ENCODE measurements at places on chromosomes 6 and 20. TPM values are rescaled to one million over a fixed set of nuclear protein-coding genes. Genes with fewer than 3 reads are reported as not detected.

The HEY2 gene
- polyA plus RNA-seq: 1.3 TPM

GRCh38 chr20:51400051-51400926 lies 142.2 kb downstream of the NFATC2 start:
- DNase-seq: no peak

The SLC17A3 gene
- polyA plus RNA-seq: not detected

DNA sequence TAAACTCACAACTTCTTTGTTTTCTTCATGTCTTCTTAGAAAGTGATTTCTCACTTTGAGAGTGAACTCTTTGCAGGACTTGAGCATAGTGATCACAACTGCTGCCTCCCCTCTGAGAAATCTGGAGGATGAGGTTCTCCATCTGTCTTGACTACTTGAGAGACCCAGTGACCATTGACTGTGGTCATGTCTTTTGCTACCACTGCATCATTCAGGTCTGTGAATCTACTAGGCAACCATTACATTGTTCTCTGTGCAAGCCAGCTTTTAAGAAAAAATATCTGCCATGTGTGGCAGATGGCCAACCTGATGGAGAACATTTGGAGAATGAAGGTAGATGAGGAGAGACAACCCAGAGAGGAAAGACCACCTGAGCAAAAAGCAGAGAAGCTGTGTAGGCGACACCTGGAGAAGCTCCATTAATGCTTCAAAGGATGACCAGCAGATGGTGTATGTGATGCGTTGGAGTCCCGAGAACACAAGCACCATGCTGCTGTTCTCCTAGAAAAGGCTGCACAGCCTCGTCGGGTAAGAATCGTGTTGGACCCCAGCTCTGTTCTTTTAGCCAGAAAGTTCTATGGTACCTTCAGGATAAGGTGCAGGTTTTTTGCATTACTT lies 25.1 kb upstream of the TRIM26 start:
- no peak for DNase-seq

- DNase-seq: no peak
These were observed 50.1 kb upstream of the ASF1A start for GRCh38 chr6:118843685-118844390.

- DNase-seq: no peak
These were observed 23.2 kb upstream of the SERINC1 start for GRCh38 chr6:122494665-122495272.

The DACT2 gene
- polyA plus RNA-seq: 32.2 TPM

- DNase-seq: no peak
These were observed 20.8 kb downstream of the MYLK4 start for GRCh38 chr6:2729921-2730320.

- peak; percentile 81 for DNase-seq
These were observed 92.9 kb upstream of the SHLD1 start for GRCh38 chr20:5657190-5657875.

- no peak for DNase-seq
These were observed 2.8 kb downstream of the EBF4 start for GRCh38 chr20:2695206-2695983.

- DNase-seq: no peak
These were observed 161.2 kb downstream of the HS3ST5 start for GRCh38 chr6:114181664-114182063.

The TMEM217 gene
- 2.8 TPM for polyA plus RNA-seq

DNA sequence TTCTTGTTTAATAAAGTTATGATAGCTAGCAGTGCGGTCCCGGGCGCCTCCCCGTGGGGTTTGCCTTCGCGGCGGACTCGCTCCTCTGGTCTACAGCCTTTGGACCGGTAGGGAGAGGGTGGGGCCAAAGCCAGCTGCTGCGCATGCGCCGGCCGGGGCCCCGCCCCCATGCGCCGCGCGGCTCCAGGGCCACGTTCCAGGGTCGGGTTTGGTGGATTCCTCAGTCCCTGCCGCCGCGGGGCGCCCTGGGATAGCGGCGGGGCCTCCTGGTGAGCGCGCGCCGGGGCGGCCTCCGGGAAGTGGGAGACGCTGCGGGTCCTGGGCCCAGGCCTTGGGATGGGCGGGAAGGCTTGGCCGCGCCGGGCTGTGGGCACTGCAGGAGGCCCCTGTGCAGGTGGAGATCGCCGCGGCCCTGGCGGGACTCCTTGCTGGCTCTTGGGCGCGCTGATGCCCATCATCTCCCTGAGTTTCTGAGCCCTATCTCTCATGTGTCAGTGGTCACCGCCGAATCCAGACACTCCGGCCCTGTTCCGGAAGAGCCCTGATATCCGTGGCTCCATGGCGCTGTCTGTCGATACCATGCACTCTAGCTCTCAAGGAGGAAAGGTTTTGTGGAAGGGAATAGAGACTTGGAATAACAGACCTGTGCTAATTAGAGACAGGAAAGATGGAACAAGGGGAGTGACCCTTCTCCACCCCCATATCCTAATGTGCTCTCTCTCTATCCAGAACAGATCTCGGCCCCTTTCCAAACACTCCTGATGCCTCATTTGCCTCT lies at the start of gene VARS2:
VARS2 (plus strand) TSS at position 163 of the 778 bp plus-strand sequence; CDS start at position 762, 599 bp downstream.
- peak; percentile 95 for DNase-seq

GRCh38 chr20:34798871-34799270 lies 26.6 kb downstream of the NCOA6 start:
- no peak for DNase-seq

DNA sequence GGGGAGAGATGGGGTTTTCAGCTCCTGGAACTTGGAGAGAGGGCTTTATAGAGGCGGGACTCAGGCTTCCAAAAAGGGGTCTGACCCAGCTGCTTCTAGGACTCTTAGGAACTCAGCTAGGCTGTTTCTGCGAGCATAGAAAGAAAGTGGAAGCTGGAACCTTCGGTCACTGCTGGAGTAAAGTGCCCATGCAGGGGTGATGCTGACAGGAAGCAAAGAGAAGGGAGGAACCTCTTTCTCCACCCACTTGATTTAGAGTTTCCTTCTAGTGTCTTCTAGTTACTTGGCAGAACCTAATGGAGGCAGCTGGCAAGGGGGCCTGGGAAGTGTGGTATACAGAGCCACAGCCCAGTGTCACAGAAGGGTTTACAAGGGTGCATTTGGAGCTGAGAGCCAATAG lies 283.6 kb downstream of the QKI start:
- no peak for DNase-seq

GRCh38 chr6:151096255-151096612 lies 143.5 kb upstream of the AKAP12 start:
- DNase-seq: no peak

- DNase-seq: no peak
These were observed at the start of gene TMEM74B for GRCh38 chr20:1184638-1185315. Gene TMEM74B, minus strand, starts transcription at chr20:1184981. Its CDS starts 1,180 bp downstream, at chr20:1183801.

GRCh38 chr6:156123731-156124130 lies 653.4 kb upstream of the ARID1B start:
- DNase-seq: no peak

DNA sequence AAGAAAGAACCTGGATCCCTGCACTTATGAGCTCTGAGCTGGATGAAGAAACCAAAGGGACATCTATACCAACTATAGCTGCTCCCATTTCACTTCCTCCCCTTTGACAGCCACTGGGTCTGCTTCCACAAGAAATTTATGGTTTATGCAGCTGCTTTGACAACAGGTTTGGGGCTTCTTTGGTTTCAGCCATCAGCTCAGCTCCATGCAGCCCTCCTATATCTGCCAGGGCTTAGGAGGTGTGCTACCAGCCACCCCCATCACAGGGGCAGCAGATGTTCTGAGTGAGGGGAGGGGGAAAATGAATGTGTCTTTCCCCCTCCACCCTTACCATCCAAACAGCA lies 29.2 kb upstream of the PKHD1 start:
- DNase-seq: no peak

DNA sequence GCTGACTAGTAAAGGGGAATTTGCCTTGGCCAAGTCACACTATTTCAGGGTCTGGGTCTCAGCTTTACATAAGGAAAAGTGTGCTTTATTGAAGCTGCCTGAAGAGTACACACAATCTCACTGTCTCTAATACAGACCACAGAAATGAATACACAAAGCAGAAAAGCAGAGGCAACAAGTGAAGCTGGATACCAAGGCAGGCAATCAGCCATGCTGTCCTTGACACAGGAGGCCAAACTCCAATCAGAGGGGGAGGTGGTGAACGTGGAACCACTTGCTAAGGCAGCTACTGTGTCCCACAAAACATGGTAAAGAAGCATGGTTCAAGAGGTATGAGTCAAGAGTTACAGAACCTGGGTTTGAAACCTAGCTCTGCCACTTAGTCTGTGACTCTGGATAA lies 21.8 kb upstream of the CCND3 start:
- DNase-seq: no peak

- DNase-seq: no peak
These were observed 84.5 kb upstream of the FYN start for GRCh38 chr6:111957623-111958315.

GRCh38 chr6:43311666-43312065 lies 3.0 kb upstream of the CRIP3 start:
- no peak for DNase-seq

The THEMIS gene
- 0.11 TPM for polyA plus RNA-seq

GRCh38 chr6:44576132-44576631 lies 188.7 kb downstream of the CDC5L start:
- no peak for DNase-seq

DNA sequence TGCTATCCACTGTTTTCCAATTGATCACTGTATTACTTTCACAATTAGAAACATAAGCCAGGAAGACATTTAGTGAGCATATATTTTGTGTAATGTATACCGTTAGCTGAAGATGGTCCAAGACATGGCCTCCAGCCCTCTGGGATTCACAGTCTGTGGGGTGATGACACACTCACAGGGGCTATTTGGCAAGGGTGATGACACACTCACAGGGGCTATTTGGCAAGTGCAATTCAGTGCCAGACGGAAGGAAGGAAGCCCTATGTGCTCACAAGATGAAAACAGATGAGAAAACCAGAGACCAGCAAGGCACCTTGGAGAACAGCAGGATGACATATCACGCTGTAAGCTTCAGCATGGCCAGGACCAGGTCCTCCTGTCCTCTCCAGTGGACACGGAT lies 183.7 kb downstream of the MBOAT1 start:
- no peak for DNase-seq

The SFTA2 gene
- 8.8 TPM for polyA plus RNA-seq

DNA sequence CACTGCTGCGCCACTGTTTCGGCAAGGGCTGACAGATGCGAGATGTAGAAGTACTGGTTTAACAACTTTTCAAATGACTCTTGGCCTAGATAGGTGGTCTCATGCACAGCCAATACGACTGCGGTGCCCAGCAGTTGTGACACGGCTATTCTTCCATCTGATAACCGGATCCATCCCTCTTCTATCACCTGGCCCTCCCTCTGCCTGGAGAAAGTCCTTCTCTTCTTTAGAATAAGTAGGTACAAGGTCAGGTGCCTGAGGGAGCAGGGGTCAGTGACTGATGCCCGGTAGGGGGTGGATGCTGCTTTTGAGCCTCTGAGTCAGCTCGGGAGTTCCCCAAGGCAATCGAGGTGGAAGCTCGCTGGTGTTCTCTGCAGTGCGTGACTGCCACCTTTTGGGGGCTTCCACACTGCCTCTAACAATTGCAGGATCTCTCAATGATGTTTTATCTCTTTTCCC lies 166.8 kb upstream of the GRIK2 start:
- DNase-seq: no peak

- DNase-seq: no peak
These were observed 47.4 kb downstream of the STK38 start for GRCh38 chr6:36499918-36500317.

GRCh38 chr6:156866220-156867015 lies 89.2 kb downstream of the ARID1B start:
- DNase-seq: no peak

The CD2AP gene
- polyA plus RNA-seq: 43.2 TPM

The MYL9 gene
- polyA plus RNA-seq: 361 TPM

The GJA10 gene
- not detected for polyA plus RNA-seq

GRCh38 chr6:15252195-15252594 lies 6.3 kb downstream of the JARID2 start:
- no peak for DNase-seq

The HLA-DMB gene
- 8.4 TPM for polyA plus RNA-seq

DNA sequence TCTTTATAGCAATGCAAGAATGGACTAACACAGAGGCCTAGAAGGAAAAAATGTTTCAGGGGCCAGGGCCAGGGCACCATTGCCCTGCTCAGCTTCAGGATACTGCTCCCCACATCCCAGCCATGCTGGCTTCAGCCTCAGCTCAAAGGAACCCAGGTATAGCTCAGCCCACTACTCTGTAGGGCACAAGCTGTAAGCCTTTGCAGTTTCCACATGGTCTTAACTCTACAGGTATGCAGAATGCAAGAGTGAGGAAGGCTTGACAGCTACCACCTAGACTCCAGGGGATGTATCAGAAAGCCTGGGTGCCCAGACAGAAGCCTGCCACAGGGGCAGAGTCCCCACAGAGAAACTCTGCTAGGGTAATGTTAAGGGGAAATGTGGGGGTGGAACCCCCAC lies 10.5 kb upstream of the TTK start:
- no peak for DNase-seq

The NR2E1 gene
- 0.07 TPM for polyA plus RNA-seq

DNA sequence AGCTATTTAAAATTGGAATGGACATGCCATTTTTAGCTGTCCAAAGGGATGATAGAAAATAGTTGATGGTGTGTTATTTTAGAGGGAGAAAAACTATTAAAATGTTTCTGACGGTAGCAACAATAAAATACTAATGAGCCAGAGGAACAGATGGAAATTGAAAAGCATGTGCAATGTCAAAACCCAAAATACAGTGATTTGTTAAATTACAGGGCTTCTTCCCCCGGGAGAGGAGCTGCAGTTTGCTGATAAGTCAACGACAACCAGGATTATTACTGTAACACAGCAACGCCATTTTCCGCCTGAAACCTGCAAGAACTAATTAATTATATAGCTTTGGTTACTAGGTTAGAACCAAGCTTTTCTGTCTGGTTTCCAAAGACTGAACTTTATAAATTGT lies 179.6 kb upstream of the SPTLC3 start:
- no peak for DNase-seq

The PNPLA1 gene
- not detected for polyA plus RNA-seq

GRCh38 chr6:81894306-81894705 lies 141.8 kb upstream of the TENT5A start:
- DNase-seq: no peak

Measured in right lung (tissue), 10 donors.